ENCODE measurements at places on chromosomes 1 and 21.
A peak's percentile ranks its signal among the peaks of the same experiment; 100 is the strongest.

- no peak for DNase-seq
Observed at GRCh38 chr1:156391366-156391677, 22.3 kb downstream of the RHBG start.

- no peak for DNase-seq
Observed at GRCh38 chr1:111654839-111655238, 35.2 kb downstream of the RAP1A start.

DNA sequence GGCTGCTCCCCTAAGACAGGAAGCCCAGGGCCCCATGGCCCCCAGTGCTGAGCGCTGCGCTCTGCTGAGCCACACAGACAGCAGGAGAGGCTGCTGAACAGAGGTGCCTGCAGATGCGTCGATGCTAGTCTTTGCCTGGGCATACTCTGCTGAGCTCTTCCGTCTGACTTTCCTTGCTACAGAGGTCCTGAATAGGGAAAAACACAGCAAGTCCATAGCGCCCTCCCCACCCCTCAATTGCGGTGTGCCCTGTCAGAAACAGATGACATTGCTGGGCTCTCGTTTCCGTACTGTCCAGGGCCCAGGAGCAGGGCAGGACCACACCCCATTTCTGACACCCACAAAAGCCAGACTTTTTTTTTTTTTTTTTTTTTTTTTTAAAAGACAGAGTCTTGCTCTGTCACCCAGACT is 252.5 kb downstream of the SDCCAG8 start:
- no peak for DNase-seq

GRCh38 chr1:59926381-59927123 is at the start of gene CYP2J2:
TSS of gene CYP2J2 (minus strand) at chr1:59926773. CDS start at chr1:59926746, 27 bp downstream.
- peak; percentile 22 for DNase-seq

- no peak for DNase-seq
Observed at GRCh38 chr1:20785907-20786252, 1.2 kb downstream of the HP1BP3 start.

DNA sequence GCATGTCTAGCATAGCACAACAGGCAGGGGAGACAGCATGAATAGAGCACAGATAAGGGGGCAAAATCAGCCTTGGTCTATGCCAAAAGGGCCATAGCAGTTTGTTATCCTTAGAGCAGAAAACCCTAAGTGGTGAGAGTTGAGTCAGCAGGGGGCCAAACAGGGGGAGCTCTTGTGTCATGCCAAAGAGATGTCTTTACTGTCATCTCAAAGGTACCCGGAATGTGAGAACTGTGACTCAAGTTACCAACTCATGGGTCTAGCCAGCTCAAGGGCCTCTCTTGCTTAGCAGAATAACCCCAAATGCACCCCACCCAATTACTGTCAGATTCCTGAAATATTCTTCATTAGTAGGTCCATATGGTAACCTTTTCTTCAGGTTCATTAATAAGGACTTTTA is 45.9 kb upstream of the NRDC start:
- DNase-seq, result no peak

DNA sequence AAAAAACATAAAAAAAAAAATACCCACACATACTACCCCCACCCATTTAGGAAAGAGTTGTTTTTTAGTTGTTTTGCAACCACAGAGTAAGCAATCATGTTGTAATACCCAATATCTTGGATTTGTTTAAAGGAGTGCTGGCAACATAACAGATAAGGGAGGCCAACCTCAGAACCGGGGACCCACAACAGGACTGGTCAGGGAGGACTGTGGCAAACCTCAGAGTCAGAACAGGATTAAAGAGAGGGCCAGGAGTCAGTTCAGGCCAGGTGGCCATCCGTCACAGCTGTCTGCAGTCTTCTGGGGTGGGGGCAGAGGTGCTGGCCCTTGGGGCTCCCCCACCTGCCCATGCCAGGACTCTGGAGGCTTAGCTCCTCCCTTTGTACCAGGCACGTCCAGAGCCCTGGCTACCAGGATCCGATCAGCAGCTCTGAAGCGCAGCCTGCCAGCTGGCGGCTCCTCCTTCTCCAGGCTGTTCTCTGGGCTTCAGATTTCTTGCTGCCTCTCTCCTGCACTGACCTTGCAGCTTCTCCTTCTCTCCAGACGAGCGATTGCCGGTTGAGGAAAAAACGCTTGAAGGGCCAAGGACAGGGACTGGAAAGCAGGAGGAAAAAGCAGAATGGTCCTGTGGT is 7.9 kb downstream of the H6PD start:
- DNase-seq, result no peak

- DNase-seq, result no peak
Observed at GRCh38 chr1:109161858-109162606, 48.1 kb downstream of the ELAPOR1 start.

DNA sequence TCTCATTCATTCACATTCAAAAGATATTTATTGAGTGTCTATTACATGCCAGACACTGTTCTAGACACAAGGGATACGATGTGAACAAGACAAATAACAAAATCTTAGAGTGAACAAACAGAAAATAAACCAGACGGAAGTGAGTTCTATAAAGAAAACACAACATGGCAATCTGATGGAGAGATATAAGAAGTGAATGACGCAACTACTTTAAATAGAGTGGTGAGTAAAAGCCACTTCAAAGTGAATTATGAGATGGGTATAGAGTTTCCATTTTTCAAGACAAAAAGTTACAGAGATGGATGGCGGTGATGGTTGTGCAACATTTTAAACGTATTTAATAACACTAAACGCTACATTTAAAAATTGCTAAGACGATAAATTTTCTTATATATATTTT is 75.4 kb downstream of the CEP170 start:
- no peak for DNase-seq

- DNase-seq, result peak; percentile 30
Observed at GRCh38 chr1:205141236-205142101, 19.7 kb upstream of the RBBP5 start.

GRCh38 chr1:56382929-56383328 is 196.4 kb downstream of the PLPP3 start:
- DNase-seq, result no peak

DNA sequence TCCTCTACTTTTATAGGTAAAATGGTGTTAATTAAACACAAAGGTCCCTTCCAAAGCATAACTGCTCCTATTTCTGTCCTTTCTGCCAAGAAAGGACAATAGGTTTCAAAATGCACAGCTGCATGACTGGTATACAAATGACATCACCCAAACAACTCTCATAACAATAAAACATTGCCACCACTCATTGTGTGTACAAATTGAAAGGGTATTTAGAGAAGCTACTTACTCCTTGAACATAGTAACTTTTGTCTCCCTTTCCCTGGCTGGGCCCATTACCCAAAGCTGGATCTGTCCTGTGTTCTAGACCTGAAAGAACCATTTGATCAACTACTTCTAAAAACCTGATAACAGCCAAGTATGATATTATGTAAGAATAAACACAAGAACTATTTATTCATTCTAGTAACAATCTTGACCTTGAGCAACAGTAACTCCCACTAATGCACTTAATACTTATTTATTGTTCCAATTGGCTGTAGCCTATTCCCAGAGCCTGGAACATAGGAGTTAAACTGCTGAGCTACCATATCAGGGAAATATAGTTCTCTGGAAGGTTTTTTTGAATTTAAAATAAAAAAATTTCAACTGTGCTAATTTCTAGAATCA is 38.2 kb downstream of the TTLL7 start:
- no peak for DNase-seq

DNA sequence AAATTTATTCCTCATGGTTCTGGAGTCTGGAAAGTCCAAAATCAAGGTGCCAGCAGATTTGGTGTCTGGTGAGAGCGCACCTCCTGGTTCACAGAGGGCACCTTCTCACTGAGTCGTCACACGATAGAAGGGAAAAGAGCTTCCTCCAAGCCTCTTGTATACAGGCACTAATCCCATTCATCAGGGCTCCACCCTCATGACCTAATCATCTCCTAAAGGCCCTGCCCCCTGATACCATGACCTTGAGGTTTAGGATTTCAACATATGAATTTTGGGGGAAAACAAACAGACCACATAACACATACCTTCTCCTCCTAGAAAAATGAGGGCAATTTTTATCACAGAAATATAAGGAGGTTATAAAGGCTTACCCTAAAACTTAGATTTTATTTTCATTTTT is 88.0 kb upstream of the NFIA start:
- DNase-seq, result no peak

- DNase-seq, result no peak
Observed at GRCh38 chr21:33455686-33456446, 23.9 kb downstream of the TMEM50B start.

GRCh38 chr21:43194303-43195120 is 25.7 kb downstream of the CRYAA start:
- no peak for DNase-seq

GRCh38 chr21:14982336-14982735 is 82.5 kb downstream of the NRIP1 start:
- DNase-seq, result no peak

DNA sequence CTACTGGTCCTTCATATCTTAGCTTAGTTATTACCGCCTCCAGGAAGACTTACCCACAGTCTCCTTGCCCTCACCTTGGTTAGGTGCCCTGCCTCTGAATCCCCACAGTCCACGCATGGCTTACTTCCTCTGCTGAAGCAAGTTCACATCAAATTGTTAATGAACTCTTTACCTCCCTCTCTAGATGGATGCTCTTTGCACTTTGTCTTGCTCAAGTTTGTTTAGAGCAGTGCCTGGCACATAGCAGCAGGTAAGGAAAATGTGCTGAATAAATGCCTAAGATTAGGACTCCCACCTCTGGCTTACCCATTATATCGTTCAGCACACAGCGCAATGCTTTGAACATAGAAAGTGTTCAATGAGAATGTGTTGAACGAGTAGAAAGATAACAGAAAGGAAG is 90.5 kb downstream of the BEND5 start:
- no peak for DNase-seq

- no peak for DNase-seq
Observed at GRCh38 chr1:218156595-218156994, 128.5 kb upstream of the RRP15 start.

- DNase-seq, result no peak
Observed at GRCh38 chr1:9374748-9375341, 82.2 kb downstream of the SPSB1 start.

DNA sequence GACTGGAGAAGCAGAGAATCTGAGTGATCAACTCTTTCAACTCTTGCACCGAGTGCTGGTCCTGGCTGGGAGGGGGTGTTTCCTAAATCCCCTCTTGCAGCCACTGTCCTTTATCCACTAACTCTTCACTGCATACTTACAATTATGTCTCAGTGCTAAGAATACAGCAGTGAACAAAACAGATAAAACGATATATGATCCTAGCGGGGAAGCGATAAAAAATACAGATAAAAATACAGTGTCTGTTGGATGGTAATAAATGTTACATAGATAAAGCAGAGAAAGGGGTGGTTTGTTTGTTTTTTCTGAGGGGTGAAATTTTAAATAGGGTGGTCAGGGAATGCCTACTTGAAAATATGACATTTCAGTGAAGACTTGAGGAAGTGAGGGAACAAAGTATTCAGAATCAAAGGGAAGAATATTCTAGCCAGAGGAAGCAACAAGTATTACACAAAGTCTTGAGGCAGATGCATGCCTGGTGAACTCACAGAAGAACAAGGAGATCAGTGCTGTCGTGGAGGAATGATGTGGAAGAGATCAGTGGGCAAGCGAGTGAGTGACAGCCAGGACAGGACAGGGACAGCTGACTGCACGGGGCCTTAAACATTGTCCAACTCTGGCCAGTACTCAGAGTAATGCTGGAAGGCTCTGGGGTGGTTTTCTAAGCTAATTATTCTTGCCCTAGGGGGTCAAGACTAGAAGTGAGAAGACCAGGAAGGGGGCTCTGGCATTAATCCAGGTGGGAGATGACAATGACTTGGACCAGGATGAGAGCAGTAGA is 110.0 kb downstream of the APP start:
- no peak for DNase-seq

DNA sequence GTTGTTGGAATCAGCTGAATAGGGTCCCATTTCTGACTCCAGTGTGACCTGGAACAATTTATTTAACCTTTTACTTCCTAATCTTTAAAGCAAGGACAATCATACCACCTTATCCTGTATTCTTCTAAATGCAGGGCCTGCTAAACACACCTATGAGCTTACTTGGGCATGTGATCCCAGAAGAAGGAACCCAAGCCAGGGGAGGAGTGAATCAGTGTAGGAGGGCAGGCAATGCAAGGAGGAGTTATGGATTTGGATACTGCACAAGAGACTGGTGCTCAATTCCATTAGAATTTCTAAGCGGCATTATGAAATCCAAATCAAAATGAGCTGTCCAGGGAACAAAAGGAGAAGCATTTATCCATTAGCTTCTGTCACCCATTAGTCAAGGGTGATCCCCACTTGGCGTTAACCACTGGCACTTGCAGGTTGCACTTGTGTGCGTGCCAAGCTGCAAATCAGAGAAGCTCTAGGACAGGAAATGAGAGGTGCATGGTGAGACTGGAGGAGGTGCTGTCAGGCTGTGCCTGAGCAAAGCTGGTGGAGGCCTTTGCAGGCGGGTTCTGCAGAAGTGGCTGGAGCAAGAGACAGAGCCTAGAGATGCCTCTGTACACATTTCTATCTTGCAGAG is 297.2 kb upstream of the PLXNA2 start:
- no peak for DNase-seq

GRCh38 chr21:14383596-14384180 is 742 bp upstream of the HSPA13 start:
- no peak for DNase-seq

- no peak for DNase-seq
Observed at GRCh38 chr1:65232461-65232990, 76.8 kb upstream of the DNAJC6 start.

DNA sequence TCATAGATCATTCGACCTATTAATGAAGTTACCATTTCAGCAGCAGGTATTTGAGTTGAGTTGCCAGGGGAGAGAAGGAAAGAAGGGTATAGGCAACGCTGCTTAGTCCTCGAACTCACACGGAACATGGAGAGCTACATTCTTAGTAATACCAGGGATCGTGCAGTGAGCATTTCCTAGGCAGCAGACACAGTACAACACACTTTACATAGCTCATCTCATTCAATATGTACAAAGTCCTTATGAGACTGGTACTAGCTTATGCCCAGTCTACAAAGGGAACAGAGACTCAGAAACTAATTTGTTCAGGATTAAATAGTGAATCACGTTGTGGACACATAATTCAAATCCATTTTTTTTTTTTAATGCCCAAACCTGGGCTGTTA is 25.6 kb downstream of the IRF2BP2 start:
- DNase-seq, result no peak

DNA sequence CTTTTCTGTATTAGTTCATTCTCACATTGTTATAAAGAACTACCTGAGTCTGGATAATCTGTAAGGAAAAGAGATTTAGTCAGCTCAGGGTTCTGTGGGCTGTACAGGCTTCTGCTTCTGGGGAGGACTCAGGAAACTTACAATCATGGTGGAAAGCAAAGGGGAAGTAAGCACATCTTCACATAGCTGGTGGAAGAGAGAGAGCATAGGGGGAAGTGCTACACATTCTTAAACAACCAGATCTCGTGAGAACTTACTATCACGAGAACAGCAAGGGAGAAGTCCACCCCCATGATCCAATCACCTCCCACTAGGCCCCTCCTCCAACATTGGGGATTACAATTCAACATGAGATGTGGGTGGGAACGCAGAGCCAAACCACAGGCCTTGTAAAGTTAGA is 37.9 kb upstream of the AHCTF1 start:
- no peak for DNase-seq

- no peak for DNase-seq
Observed at GRCh38 chr1:2950926-2951305, 70.4 kb upstream of the ACTRT2 start.

GRCh38 chr1:216464489-216464888 is 41.2 kb upstream of the USH2A start:
- DNase-seq, result no peak
